Cerebellum (tissue), 4 donors: ENCODE measurements at places on chromosomes 4 and X. TPM values are rescaled to one million over a fixed set of nuclear protein-coding genes. Genes with fewer than 3 reads are reported as not detected.

GRCh38 chr4:96356591-96357370, 516.9 kb downstream of the PDHA2 start:
- DNase-seq: no peak

- no peak for DNase-seq
These were observed 9.0 kb downstream of the ATP10D start for GRCh38 chr4:47494124-47494430.

DNA sequence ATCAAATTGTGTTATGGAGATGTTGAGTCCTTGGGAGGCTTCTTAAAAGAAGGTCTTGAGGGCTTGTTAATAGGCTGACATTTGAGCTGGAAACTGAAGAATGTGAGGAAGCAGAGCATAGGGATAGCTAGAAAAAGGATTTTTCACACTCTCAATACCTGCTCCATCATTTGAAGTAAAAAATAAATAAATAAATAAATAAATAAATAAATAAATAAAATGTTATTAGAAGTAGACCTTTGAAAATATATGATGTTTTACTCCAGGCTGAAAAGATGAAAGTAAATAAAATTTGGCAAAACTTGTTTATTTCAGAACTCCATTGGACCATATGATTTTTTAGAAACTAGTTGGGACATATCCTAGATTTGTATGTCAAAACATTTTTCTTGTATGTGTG, 1757.8 kb upstream of the TENM3 start:
- DNase-seq: no peak

- DNase-seq: no peak
These were observed 243.8 kb downstream of the ADGRL3 start for GRCh38 chr4:61443813-61444510.

DNA sequence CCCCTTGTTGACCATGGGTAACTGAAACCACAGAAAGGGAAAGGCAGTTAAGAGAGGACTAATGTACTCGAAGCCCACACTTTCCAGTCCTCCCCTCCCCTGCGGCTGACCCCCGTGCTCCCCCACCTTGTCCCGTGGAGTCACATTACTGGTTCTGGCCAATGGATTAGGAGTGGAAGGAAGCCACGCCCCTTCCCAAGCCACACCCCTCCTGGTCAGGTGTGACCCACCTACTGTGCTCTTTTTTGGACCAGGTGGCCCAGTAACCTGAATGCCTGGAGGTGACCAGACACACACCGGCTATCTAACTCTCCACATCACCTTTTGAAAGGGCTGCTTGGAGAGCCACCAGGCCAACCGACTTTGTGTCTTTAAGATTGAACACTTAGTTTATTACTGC, 109.3 kb upstream of the MSX1 start:
- no peak for DNase-seq

TMEM271 gene
- total RNA-seq: 4.4 TPM

SHOX gene
- total RNA-seq: 0.18 TPM

NPY1R gene
- 8.2 TPM for total RNA-seq

FOXR2 gene
- not detected for total RNA-seq

NLRP2B gene
- total RNA-seq: 0.18 TPM
